AG20443 (cell line): ENCODE measurements at places on chromosomes 3 and 15.
A peak's percentile ranks its signal among the peaks of the same experiment; 100 is the strongest.

- no peak for DNase-seq
Observed at GRCh38 chr3:46062679-46063078, 35.4 kb upstream of the XCR1 start.

- DNase-seq = no peak
Observed at GRCh38 chr3:155164306-155164705, 84.2 kb downstream of the MME start.

DNA sequence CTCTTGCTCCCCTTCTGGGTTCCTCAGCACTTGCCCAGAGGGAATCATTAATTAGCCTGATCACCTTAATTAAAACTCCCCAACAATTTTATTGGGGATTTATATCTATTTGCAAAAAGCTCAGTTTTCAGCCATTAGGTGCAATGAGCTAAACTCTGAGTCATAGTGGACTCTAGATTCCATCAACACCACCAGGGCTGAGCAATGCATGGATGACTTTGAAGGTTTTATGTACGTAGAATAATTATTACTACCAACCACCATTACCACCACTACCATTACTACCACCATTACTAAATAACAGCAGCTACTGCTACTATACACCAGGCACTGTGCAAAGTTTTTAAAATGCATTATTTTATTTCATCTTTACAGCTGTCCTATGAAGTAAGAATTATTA is 81.2 kb downstream of the ZNF621 start:
- no peak for DNase-seq

DNA sequence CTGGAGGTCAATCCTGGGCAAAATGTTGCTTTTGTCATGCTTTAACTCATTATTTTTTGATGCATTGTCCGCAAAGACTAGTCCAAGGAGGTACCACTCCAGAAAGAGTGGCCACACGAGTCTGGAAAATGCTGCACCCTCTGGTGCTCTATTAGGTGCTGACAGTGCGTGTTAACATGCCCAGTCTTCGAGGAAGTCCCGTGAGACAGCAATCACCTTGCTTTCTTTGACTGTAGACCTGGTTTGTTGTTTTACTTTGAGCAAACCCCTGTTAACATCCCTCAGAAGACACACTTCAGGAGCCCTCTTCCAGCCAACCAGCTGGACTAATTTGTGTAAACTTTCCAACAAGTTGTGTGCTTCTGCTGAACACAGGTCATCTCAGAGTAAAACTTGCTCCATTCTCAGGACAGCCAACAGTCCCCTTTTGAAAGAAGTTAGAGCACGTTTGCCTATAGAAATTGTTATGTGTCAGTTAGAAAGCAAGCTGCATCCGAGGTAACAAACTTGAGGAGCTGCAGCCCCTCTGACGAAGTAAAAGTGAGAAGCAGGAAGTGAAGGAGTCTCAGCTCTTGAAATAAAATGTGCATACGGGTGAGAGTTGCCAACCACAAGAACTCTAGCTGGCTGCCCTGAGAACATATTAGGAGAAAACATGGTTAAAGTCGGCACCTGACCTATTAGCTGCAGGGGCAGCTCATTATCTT is 205.0 kb downstream of the LPP start:
- no peak for DNase-seq

DNA sequence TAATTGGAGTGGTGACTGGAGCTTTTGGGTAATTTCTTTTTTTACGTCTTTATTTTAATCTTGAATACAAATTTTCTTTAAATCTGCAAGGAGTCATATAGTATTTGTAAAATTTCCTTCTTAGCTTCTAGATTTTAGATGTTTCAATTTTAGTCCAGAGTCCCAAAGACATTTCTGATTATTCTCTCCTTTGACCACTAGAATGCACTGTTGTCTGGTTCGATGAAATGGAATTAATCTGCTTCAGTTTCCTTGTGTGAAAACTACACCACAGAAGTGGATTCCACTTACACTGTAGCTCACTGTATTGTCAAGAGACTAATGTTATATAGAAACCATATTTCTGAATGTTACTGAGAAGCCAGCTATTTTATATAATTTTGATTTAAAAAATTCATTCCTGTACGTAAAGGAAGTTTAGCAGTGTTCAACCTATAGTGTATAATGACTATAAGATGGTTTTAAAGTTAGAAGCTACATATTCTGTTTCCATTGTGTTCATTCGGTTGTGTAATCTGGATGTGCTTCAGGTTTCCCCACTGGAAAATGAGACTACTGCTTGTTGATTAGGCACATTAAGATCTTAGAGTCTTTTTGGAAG is 6.1 kb downstream of the GRAMD1C start:
- peak; percentile 55 for DNase-seq

- no peak for DNase-seq
Observed at GRCh38 chr3:128503164-128503651, 10.2 kb upstream of the GATA2 start.

- DNase-seq = no peak
Observed at GRCh38 chr3:102329066-102329465, 105.7 kb upstream of the ZPLD1 start.

GRCh38 chr3:100662113-100662823 is 47.0 kb upstream of the TFG start:
- DNase-seq = no peak

- peak; percentile 59 for DNase-seq
Observed at GRCh38 chr15:73781038-73781925, 28.1 kb upstream of the INSYN1 start.

GRCh38 chr15:83848315-83849050 is 194.6 kb downstream of the ADAMTSL3 start:
- peak; percentile 55 for DNase-seq

GRCh38 chr3:194518652-194519051 is 31.9 kb upstream of the ATP13A3 start:
- DNase-seq = no peak

- DNase-seq = peak; percentile 87
Observed at GRCh38 chr3:170709046-170709445, 123.2 kb upstream of the SLC7A14 start.

- no peak for DNase-seq
Observed at GRCh38 chr3:89656388-89656787, 549.0 kb downstream of the EPHA3 start.

- no peak for DNase-seq
Observed at GRCh38 chr3:8603115-8603710, 41.4 kb downstream of the SSUH2 start.

DNA sequence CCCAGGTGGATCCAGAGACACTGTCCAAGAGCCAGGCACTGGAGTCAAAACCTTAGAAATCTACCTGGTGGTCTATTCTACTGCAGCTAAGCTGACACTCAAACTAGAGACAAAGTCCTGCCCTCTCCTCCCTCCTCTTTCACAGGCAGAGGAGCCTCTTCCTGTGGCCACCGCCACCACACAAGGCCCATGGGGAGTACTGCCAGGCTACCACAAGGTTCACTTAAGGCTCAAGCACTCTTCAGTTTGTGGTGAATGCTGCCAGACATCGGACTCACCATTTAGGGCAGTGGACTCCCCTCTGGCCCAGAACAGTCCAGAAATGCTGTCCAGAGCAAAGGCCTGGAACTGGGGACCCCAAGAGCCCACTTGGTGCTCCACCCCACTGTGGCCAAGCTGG is 160.9 kb downstream of the ADAMTS17 start:
- DNase-seq = no peak

DNA sequence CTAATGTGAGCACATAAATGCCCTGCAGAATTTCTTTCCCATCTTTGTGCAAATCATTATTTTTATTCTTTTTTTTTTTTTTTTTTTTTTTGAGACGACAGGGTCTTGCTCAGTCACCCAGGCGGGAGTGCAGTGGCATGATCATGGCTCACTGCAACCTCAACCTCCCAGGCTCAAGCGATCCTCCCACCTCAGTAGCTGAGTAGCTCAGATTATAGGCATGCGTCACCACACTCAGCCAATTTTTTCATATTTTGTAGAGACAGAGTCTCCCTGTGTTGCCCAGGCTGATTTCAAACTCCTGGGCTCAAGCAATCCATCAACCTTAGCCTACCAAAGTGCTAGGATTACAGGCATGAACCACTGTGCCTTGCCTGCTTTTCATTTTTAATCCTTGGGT is 22.9 kb downstream of the DAG1 start:
- no peak for DNase-seq

DNA sequence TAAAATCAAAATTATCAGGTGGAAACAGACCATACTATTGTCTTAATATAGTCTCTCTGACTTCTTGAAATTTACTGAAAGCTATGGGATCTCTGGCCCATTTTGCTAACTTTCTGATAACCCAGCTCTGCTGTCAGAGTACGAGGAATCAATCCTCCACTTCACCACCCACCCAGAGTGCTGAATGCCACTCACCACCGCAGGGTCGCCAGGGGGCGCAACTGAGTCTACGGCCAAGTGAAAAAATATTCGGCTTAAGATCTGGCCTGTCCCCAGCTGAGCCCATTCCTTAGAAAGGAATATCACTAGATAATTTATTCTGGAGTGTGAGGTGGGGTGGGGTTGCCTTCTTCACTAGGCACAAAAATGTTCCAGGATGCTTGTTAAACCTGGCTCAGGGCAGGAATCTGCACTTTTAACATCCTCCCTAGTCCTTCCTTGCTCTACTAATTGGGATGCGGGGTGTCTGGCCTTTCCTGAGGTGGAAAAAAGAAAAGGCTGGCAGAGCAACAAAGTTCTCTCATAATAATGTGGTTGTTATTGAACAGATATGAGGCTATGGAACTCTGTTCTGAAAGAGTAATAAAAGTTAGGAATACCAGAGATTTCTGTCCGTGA is 520.6 kb downstream of the MFSD1 start:
- peak; percentile 71 for DNase-seq

- DNase-seq = peak; percentile 1
Observed at GRCh38 chr3:185052631-185053030, 100.2 kb downstream of the C3orf70 start.

DNA sequence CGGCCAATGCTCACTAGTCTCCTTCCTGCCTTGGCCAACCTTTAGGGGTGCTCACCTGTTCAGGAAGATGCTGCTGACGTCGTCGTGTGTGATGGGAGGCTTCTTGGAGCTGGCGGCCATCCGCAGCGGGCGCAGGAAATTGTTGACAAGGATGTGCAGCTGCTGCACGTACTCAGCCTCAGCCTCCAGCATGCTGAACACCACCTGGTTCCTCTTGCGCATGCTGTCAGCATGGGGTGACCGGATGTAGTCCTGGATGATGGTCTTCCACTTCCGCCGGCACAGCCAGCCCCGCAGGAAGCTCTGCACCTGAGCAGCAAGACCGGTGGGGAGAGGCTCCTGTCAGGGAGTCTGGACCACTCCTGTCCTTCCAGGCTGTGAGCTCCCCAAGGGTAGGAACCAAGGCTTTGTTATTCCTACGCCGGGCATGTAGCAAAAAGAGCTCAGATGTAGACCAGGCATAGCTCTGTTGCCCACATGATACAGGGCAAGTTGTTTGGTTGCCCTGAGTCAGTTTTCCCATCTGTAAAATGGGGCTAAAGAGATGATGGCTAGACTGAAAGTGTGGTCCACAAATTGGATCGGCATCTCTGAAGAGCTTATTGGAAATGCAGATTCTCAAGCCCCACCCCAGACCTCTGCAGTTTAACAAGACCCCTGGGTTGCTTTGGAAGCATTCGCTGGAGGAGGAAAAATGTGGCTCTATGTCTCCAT is 43.7 kb downstream of the RASGRF1 start:
- DNase-seq = no peak

- DNase-seq = no peak
Observed at GRCh38 chr3:156593814-156594213, 38.9 kb upstream of the SSR3 start.

GRCh38 chr3:185715091-185715490 is 109.8 kb downstream of the IGF2BP2 start:
- peak; percentile 60 for DNase-seq

DNA sequence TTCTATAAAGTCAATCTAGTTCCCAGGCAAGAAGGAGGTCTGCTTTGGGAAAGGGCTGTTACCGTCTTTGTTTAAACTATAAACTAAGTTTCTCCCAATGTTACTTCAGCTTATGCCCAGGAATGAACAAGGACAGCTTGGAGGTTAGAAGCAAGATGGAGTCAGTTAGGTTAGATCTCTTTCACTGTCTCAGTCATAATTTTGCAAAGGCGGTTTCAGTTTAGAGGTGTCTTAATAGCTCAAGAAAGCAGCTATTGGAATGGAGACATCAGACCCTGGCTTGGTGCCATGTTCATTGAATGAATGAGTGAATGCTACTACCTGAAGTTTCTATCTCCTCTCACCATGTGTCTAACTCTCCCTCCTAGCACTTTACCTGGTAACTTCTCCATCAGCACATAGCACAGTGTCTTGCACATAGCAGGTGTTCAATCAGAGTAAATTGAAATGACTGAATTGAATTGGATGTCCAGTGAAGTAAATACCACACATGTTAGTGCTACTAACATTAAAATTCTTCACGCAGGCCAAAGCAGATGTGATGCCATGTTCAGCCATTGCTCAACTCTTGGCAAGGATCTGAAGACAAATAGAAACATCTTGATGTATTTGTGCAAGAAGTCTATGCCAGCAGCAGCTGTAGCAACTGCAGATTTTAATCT is 28.2 kb downstream of the CLEC3B start:
- peak; percentile 58 for DNase-seq

- no peak for DNase-seq
Observed at GRCh38 chr3:4575381-4575780, 82.2 kb downstream of the ITPR1 start.

DNA sequence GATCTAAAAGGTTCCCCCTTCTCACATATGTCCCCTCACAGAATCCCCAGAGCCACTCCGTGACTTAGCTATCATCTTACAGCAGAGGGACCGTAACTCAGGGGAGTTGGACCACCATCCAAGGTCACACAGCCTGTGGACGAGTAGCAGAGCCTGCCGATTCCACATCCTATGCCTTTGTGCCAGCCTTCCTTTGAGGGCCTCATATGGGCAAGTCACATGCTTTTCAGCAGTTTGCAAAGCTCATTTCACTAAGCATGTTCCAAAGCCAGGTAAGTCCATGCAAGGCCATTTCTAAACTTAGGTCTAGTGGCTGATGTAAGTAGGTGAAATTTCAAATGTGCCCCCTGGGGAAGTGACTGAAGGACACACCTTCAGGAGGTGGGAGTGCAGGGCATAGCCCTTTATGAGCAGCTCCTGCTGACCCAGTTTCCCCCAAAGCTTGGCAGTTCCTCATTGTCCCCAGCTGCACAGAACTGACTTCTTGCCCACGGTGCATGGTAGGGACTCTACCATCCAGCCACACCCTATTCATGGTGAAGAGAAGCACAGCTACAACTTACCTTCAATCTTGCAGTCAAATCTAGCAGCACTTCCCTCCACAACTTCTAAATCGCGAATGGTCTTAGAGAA is 33.3 kb upstream of the HACD2 start:
- DNase-seq = no peak

- DNase-seq = peak; percentile 36
Observed at GRCh38 chr3:36373084-36373483, 7.2 kb upstream of the STAC start.

GRCh38 chr3:31996195-31996594 is 14.6 kb downstream of the ZNF860 start:
- no peak for DNase-seq

- no peak for DNase-seq
Observed at GRCh38 chr3:23576379-23576959, 229.3 kb upstream of the UBE2E1 start.

GRCh38 chr3:149604125-149604875 is 53.5 kb downstream of the WWTR1 start:
- no peak for DNase-seq

- DNase-seq = no peak
Observed at GRCh38 chr3:27046351-27046750, 322.8 kb downstream of the NEK10 start.

- no peak for DNase-seq
Observed at GRCh38 chr15:101137312-101137940, 114.4 kb downstream of the CHSY1 start.
